T-helper 9 cell (primary cell): ENCODE measurements at places on chromosomes 13 and 19.

- DNase-seq: no peak
Measured at GRCh38 chr19:33731881-33732280, 64.8 kb upstream of the KCTD15 start.

DNA sequence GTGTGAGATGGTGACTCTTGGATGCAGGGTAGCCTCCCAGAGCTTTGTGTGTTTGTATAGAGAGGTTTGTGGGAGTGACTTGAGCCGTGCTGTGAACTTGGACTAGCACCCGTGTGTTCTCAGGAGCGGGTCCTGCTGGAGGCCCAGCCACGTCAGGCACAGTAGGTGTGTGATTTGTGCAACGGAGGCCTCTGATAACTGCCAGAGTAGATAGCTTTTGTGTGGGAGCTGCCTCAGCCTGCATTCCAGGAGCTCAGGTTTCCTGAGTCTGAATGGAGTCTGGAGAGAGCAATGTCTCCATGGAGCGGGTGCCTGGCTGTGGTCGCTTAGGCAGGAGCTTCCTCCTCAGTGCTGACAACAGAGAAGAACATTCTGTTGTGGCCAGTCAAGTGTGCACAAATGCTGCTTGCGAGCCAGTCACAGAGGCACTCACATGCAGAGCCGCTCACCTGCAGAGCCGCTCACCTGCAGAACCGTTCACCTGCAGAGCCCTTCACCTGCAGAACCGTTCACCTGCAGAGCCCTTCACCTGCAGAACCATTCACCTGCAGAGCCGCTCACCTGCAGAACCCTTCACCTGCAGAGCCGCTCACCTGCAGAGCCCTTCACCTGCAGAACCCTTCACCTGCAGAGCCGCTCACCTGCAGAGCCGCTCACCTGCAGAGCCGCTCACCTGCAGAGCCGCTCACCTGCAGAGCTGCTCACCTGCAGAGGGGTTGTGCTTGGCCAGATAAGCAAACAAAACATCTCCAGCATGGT is 32.6 kb downstream of the TFDP1 start:
- DNase-seq: no peak

- DNase-seq: no peak
Measured at GRCh38 chr19:14632286-14632685, 42.4 kb downstream of the ADGRE3 start.

DNA sequence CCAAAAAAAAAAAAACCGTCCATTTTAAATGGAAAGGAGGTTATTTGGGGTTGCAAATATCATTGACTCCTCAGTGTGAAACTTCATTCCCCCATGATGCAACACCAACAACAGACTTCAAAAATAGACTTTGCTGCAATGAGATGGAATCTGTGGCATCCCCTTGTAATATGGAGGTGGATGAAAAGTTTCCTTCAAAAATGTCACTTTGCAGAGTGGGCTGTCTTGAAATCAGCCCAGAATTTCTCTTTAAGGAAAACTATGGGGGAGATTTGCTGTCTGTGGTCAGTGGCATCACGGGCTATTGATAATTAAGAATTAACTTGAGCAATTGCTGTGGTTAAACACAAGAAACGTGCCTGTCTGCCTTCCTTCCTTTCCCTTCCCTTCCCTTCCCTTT is 1.5 kb downstream of the GPR18 start:
- no peak for DNase-seq

- DNase-seq: no peak
Measured at GRCh38 chr13:48220592-48220980, 12.4 kb upstream of the ITM2B start.

DNA sequence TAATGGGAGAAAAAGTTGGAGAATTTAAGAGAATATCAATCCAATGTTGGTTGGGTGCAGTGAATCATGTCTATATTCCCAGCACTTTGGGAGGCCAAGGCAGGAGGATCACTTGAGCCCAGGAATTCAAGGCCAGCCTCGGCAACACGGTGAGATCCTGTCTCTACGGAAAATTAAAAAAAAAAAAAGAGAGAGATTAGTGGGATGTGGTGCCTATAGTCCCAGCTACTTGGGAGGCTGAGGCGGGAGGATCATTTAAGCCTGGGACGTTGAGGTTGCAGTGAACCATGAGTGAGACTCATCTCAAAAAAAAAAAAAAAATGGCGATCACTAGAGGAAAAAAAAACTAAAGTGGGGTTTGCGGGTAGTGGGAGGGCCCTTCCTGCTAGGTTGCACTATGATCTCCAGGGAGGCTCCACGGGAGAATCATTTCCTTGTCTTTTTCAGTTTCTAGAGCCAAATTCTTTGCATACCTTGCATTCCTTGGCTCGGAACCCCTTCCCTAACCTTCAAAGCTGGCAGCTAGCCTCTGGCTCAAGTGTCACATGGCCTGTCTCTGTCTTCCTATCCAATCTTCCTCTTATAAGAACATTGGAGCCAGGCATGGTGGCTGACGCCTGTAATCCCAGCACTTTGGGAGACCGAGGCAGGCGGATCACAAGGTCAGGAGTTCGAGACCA is 5.8 kb upstream of the ERCC2 start:
- no peak for DNase-seq

- no peak for DNase-seq
Measured at GRCh38 chr13:113620036-113620796, 35.7 kb downstream of the TFDP1 start.

DNA sequence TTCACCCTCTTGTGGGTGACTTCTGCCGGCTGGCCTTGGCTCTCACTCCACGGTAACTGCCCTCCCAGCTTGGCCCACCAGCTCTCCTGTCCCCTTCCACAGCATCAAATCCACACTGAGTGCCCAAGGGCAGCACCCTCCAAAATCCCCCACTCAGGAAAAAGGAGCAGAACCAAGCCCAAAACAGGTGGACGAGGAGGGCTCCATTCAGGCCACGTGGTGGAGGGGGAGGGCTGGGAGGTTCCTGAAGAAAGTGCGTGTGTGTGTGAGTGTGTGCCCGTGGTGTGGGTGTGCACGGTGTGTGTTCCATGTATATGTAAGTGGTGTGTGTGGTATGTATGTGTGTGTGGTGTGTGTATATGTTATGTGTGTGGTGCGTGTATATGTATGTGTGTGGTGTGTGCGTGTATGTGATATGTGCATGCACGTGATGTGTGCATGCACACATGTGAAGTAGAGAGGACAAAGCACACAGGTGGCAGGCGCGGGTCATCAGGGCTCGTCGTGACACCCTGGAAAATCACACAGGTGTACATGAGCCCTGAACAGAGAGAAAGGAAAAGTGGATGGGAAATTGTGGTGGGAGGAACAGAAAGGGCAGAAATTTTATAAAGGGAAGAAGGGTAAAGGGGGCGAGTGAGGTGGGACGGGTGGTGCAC is 76.9 kb downstream of the COL4A1 start:
- no peak for DNase-seq

GRCh38 chr19:38373907-38374331 is 452 bp upstream of the PSMD8 start:
- no peak for DNase-seq

DNA sequence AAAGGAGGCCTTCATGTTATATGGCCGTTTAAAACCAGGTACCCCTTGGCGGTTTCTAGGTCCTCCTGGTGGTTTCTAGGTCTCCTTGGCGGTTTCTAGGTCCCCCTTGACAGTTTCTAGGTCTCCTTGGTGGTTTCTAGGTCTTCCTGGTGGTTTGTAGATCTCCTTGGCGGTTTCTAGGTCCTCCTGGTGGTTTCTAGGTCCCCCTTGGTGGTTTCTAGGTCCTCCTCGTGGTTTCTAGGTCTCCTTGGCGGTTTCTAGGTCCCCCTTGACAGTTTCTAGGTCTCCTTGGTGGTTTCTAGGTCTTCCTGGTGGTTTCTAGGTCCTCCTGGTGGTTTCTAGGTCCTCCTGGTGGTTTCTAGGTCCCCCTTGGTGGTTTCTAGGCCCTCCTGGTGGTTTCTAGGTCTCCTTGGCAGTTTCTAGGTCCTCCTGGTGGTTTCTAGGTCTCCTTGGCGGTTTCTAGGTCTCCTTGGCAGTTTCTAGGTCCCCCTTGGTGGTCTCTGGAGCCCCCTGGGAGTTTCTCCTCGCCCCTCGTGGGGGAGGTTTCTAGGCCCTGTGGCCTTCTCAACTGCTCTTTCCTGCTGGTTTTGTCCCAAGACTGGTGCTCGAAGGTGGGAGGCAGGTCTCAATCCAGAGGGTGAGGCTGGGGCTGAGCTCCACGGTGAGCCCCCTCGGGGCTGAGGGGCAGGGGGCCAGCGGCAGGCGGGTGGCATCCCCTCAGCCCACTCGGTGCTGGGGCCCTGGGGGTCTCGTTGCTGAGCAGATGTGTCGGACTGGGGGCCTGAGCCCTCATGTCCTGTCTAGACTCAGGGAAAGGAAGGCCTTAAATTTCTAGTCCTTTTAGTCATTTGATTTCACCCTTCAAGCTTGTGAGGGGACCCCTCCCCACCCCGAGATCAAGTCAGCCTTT is 8.0 kb downstream of the HCN2 start:
- no peak for DNase-seq

- no peak for DNase-seq
Measured at GRCh38 chr19:5435642-5436017, 19.6 kb upstream of the ZNRF4 start.

DNA sequence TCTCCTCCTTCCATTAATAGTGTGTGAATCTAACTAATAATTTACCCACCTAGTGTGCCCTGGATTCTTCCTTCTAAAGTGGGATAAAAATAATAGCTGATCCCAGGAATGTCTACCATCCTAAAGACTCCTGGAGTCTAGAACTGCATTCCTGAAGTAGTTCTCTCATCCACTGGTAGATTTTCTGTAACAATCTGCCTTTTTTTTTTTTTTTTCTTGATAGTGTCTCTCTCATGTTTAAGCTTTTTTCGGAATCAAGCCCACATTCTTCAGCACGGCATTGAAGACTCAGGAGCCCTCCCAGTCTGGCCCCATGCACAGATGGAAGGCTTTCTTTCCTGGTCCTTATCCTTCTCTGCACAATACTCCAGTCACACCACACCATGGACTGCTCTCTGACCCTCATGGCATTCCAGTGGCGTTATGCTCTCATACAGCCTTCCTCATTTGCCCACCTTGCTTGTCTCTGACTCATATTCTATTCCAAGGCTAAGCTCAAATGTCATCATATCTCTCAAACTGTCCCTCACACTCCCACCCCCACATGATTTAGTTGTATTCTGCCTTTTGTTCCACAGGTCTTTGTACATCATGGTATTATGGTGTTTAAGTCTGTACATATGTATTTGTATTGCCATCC is 68.7 kb upstream of the FRY start:
- no peak for DNase-seq

DNA sequence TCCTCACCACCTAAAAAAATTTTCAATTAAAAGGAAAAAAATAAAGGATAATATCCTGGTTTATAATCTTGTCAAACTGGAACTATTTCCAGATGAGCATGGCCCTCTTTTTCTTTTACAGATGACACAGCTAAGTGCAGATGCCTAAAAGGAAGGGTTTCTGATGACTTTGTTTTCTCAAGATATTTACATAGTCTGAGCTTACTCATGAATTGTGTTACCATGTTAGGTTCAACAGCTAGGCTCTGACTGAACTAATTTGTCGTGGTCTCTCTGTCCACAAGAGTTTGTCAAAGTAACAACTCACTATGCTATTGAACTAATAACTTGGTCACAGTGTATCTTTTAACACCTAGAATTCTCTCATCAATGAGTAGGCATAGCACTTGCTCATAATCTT is 780.8 kb downstream of the GPC5 start:
- no peak for DNase-seq

DNA sequence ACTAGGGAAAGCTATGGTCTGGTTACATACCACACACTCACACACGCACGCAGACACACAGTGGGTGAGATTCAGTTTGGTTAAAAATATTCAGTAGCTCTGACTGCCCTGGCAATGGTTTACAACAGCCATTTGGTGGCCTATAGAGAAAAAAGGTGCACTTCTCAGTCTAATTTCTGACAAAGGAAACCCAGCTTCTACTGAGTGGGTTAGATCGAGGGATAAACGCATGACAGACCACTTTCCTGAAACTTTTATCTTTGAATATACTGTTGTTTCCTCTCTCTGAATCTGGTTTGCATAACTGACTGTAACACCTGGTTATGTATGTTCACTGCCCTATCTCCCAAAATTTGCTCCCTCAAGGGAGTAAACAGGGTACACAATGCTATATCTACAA is 2.5 kb downstream of the LIG4 start:
- no peak for DNase-seq

GRCh38 chr19:29329460-29330134 is 116.6 kb upstream of the UQCRFS1 start:
- no peak for DNase-seq

GRCh38 chr13:111852725-111853518 is 214.0 kb upstream of the SOX1 start:
- DNase-seq: no peak

GRCh38 chr19:710767-711166 is 2.0 kb downstream of the PALM start:
- DNase-seq: no peak

GRCh38 chr13:28531077-28531844 is 36.3 kb upstream of the FLT1 start:
- DNase-seq: no peak

DNA sequence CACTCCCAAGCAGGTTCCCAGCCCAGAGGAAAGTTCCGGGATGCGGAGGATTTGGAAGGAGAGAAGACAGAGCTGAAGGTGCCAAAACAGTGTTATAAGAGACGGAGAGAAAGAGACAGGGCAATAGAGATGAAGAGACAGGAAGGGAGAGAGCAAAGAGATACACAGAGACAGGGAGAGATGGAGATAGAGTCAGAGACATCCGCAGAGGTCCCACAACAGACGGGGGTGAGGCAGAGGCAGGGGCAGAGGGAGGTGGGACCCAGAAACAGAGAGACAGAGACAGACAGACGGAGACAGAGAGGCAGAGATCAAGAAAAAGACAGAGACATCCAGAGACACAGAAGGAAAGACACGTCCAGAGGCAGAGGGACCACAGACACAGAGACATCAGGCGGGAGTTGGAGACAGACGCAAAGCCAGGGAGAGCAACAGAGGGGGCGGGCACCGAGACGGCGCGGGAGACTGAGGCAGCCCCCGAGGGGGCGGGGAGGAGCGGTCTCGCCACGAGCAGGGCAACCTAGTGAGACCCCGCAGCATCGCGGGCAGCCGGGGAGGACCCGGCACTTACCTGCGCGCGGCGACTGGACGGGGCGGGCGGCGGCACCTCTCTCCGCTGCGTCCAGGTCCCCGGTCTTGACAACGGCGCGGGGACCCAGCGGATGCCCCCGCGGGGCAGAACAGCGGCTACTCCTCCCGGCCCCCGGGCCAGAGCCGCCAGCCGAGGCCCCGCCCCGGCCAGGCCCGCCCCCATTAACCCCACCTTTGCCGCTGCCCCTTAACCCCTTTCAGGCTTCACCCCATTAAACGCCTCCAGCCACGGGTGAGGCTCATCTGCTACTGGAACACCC is at the start of gene GPR4:
Gene GPR4 (minus strand): TSS at position 689 of the 851 bp plus-strand sequence. CDS start 10,346 bp downstream, outside the sequence.
- no peak for DNase-seq

GRCh38 chr13:106486287-106486686 is 49.2 kb downstream of the EFNB2 start:
- no peak for DNase-seq

DNA sequence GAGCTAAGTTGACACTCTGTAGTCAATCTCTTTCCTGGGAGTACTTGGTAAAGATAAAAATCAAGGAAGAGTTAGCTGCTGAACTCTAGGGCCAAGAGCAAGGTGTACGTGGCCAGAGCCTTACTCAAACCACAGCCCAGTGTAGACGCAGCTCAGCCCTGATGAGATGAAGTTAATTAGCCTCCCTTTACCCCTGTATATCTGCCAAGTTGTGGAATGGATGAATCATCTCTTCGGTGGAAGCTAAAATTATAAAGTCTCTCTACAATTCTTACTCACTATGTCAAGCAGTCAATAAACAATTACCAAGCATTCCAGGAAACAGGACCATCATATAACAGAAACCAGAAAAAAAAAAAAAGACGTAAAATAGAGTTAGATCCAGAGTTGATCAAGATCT is 146.9 kb upstream of the UFM1 start:
- no peak for DNase-seq
